ENCODE measurements at places on chromosomes 1 and 21.
A peak's percentile ranks its signal among the peaks of the same experiment; 100 is the strongest.

GRCh38 chr1:184389446-184389845 lies 2.6 kb downstream of the C1orf21 start:
- DNase-seq: no peak

DNA sequence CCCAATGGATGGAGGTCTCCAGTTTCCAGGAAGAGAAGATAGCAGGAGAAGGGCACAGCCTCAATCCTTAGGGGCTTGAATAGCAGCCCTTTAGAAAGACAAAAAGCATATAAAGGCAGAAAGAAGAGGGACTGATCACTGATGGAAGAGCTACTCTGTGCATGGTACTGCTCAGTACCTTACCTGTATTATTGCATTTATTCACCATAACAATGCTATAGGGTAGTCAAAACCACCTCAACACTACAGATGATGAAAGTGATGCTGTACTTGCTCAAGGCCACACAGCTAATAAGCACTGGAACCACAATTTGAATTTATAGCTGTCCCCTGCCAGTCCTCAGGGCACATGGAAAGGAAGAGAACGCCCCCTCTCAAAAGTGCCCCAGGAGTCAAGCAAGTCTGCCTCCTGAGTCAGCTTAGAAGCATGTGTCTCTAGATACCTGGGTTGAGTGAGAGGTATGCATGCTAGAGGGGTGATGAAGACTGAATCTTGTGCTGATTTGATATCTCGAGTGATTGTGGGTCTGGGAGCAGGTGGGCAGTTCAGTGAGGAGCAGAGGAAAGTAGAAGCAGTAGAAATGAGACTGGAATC lies 13.6 kb downstream of the DDAH1 start:
- DNase-seq: peak; percentile 46

- DNase-seq: peak; percentile 70
These were observed at the start of gene KIF17 for GRCh38 chr1:20717452-20718342. KIF17 (minus strand) TSS chr1:20718007; CDS start chr1:20717706, 301 bp downstream.

DNA sequence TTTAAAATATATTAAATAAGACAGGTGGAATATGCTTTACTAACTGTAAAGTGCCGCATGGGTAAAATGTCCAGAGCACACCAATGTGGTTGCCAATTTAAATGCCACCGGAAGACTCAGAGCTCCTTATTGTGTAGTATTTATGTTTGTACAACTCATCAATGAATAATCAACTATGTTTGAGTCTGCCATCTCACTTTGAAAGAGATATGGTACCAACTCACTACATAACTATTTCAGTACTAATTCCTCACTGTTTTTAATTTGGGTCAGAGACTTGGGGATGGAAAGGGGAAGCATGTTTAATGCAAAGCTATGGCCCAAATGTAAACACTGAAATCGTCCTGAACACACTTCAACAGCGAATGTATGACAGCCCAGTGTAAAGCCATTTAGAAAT lies 144.8 kb downstream of the NR5A2 start:
- peak; percentile 74 for DNase-seq

DNA sequence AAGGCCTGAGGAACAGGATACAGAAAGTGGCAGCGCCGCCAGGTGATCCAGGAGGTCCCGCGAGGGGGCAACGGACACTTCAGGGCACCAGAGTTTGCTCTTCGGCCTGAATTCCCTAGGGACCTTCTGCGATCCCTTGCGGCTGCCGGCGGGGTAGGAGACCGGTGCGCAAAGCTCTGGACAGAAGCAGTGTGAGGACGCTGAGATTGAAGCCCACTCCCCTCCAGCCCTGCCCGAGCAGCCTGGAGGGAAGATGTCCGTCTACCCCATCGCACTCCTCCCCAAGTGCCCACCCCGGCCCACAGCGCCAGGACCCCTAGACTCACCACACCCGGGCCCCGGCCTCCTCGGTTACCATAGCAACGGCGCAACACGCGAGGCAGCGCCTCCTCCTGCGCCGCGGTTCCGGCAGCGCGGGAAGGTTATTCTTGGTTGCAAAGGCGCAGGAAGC lies at the start of gene ANKRD45:
ANKRD45 (minus strand) TSS at position 361 of the 451 bp plus-strand sequence. CDS start 10,433 bp downstream, outside the sequence.
- DNase-seq: peak; percentile 71

DNA sequence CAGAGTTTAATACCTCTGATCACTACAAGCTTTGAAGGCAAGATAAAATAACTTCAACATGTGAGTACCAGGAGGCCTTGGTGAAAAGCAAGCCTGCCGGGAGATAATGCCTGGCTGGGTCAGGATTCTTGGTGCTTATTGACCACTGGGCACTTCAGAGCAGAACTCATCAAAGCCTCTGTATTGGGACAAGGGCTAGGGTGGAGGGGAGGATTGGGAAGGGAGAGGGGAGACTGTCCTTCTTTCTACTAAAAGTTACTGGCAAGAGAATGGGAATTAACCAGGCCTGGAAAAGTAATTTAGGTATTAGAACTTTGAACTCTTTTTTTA lies 35.2 kb downstream of the NEK2 start:
- DNase-seq: no peak

- DNase-seq: no peak
These were observed 16.8 kb upstream of the ERVH48-1 start for GRCh38 chr21:42942244-42942643.

DNA sequence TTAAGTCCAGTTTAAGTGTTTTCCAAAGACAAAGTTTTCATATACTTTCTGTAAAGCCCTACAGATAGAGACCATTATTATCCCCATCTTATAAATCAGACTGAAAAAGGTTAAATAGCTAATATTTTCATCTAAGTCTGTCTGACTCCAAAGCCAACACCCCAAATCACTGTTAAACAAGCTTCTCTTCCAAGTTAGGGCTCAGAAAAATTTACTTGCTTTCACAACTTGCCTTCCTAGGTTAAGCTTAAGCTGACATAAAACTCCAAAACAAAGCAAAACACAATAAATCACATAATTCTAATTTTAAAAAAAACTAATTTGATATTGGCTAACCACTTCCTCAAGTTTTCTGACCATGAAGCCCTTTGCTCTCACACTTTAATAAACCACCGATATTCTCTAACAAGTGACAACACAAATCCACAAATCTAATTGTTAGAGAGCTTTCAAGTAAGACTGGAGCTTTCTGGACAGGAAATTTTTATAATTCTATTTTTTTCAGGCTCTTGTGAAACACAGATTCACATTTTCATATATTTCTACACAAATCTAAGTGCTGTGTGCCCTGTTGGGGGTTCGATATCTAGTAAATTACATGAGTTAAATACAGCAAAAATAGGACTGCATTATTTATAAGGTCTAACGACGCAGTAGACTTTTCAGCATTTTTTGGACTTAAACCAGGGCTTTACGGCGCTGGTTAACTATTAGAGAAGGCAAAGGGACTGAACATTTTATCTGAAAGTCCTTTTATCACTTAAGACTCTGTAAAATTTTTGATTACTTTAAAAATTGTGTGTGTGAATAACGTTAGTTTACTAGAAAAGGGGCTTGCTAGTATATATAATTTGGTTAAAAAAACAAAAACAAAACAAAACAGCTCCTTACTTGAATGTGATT lies 2.1 kb downstream of the GNG12 start:
- no peak for DNase-seq

- DNase-seq: no peak
These were observed 10.1 kb downstream of the HLX start for GRCh38 chr1:220889333-220889732.

- DNase-seq: no peak
These were observed 21.5 kb upstream of the LYST start for GRCh38 chr1:235888119-235888643.

DNA sequence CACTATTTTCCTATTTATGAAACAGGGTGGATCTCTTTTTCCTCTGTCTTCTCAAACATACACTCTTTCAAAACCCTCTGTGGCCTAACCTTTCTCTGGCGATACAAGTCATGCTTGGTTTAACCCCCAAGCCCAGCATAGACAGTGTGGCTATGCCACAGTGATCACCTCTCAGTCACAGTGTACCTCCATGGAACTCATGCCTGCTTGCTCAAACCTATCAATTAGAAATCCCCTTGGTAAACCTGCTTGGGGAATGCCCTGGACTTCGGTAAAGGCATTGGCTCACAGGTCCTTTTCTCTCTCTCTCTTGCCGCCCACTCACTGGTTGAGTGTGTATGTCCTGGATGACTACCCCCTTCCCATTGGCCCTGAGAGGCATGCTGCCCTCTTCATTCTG lies 147.5 kb downstream of the CYYR1 start:
- no peak for DNase-seq

All from EL (cell line).